ENCODE measurements at places on chromosomes 5 and 9.

- no peak for DNase-seq
Measured at GRCh38 chr5:171478946-171479775, 59.7 kb downstream of the FGF18 start.

DNA sequence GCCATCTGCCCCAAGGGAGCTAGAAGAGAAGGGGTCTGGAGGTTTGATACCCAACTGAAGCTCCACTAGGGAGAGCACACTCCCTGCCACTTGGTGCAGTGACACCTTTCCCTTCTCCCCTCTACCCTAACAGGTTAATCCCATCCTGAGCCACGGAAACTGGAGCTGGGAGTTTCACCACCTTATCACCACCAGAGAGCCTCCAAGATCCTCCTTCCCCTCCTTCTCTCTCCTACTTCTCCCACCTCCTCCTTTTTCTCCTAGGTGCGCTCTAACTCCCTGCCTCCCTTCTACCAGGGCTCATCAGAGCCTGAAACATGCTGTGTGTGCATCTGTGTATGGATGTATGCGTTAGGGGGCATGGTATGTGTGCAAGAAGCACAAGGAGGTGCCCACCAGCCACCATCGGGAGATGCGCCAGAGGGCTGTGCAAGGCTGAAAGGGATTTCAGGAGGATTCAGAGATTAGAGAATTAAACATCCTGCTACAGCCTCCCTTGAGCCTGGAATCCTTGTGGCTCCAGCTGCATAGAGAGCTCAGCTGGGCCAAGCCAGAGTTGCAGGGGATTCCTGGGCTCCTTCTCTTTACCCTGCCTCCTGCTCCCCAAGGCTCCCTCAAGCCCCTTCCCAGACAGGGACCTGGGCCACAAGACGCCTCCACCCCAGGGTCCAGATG, 89.8 kb downstream of the PCDH1 start:
- DNase-seq = no peak

GRCh38 chr5:63648376-63648775, 313.9 kb downstream of the HTR1A start:
- DNase-seq = no peak

- no peak for DNase-seq
Measured at GRCh38 chr5:94784536-94785505, 166.4 kb downstream of the SLF1 start.

- DNase-seq = peak; percentile 4
Measured at GRCh38 chr9:85142968-85143367, 473.4 kb downstream of the NTRK2 start.

DNA sequence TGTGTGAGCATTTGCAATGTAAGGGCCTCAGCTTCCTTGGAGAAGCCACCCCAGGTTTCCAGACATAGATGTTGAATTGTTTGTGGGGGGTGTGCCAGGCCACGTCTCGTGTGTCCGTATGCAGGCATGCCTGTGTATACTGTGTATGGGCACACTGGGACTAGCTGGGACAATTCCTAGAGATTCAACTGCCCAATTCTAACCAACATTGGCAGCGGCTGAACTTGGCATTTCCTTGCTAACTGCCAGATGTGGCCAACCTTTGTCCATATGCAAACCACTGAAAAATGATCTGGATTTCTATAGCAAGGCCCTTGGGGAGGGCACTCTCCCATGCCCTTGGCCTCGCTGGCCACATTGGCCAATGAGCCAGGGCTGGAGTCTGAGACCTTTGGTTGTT, 50.3 kb downstream of the SAR1B start:
- DNase-seq = no peak

DNA sequence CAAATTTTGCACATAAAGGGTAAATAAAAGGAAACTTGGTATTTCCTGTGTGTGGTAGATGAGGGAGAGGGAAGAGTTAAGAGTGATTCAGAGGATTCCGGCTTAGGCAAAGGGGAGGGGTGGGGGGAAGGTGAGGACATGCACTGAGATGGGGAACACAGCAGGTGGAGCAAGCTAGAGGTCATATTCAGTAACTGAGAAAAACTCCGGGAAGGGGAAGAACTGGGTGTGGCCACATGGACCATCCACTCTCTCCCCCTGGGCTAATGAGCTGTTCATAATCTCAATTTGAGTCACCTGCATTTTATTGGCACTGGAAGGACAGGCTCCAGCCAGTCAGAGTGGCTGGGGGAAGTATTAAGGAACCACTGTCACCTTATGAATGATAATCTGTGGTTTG, 45.1 kb upstream of the UGCG start:
- no peak for DNase-seq

- peak; percentile 74 for DNase-seq
Measured at GRCh38 chr5:78648359-78649210, at the start of gene LHFPL2. TSS of gene LHFPL2 (minus strand) at chr5:78648772. CDS start at chr5:78510213, 138,559 bp downstream.

GRCh38 chr5:174734571-174735497, 10.5 kb downstream of the MSX2 start:
- DNase-seq = no peak

DNA sequence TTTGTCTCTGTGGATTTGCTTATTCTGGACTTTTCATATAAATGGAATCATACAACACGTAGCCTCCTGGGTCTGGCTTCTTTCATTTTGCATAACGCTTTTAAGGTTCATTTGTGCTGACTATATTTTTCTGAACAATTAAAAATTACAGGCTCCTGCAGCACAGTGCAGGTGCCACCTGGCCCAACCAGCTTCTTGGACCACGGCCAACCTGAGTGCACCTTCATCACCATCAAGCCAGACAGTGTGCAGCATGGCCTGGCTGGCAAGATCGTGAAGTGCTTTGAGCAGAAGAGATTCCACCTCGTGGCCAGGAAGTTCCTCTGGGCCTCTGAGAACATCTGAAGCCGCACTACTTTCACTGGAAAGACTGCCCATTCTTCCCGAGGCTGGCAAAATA, 53.5 kb upstream of the COL15A1 start:
- peak; percentile 95 for DNase-seq

- no peak for DNase-seq
Measured at GRCh38 chr5:68918306-68918705, 175.5 kb upstream of the SLC30A5 start.

- peak; percentile 27 for DNase-seq
Measured at GRCh38 chr5:65482296-65482735, 596 bp upstream of the ADAMTS6 start.

GRCh38 chr9:106432631-106433030, 430.3 kb upstream of the ZNF462 start:
- no peak for DNase-seq

DNA sequence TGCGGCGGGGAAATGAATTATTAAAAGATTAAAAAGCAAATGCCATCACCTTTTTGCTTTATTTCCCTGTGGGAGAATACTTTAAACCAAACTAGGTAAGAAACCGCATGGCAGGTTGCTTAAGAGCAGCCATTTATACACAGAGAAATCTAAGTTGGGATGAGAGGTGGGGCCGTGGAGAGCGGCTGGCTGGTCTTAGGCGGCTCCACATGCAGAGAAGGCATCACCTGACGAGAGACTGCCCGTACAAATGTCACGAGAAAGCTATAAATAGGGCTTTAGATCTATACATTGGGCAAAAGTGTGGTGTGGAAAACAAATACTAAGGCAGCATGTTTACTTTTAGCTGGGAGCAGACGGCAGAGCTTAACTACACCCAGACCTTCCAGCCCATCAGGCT, 39.4 kb downstream of the MED27 start:
- no peak for DNase-seq

DNA sequence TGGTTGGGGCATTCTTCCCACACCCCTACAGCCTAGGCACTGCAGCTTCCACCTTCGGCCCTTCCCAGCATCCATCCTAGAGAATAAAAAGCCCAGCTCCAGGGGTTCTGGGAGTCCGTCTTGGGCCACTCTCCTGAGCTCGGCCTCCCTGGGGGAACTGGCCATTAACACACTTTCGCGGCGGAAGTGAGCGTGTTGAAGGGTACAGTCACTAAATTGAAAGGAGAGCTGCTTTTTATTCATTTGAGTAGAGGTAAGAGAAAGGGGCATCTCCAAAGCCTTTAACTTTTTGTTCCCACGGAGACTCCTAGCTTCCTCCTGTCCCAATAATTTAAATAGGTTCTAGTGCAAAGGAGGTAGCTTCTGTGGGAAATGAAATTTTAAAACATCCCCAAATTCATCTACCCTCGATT, 31.0 kb upstream of the NFIB start:
- no peak for DNase-seq

GRCh38 chr5:66515209-66515608, 81.0 kb upstream of the MAST4 start:
- DNase-seq = no peak

DNA sequence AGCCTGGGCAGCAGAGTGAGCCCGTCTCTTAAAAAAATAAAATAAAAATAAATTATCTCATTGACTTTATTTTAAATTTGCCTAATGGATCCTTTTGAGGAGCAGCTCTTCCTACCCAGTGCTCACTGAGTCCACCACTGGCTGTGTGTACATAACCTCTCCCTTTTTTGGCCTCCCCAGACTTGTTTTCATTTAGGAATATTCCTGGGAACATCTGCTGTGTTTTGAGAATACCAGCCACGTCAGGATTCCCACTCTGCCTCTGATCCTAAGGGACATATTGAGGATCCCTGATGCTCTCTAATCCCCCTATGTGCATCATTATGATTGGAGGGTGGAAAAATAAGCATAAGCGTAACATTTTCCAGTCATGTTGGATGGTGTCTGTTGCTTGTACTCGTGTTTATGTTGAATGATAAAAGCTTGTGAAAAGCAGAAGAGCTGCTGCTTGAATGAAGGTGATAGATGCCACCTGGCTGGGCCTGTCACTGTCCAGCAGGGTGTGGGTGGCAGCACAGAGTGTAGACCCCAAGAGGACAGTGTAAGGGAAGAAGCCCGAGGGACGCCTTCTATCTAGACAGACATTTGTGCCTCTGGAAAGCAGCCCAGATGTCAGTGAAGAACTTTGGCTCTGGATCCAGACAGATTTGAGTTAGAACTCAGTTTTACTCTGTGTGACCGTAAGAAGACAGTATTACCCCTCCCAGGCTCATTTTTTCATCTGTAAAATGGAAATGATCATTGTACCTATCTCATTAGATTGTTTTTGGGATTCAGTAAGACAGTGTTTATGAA, 15.4 kb downstream of the KCNN2 start:
- DNase-seq = no peak

- no peak for DNase-seq
Measured at GRCh38 chr5:76576996-76577395, 46.2 kb downstream of the F2RL2 start.

DNA sequence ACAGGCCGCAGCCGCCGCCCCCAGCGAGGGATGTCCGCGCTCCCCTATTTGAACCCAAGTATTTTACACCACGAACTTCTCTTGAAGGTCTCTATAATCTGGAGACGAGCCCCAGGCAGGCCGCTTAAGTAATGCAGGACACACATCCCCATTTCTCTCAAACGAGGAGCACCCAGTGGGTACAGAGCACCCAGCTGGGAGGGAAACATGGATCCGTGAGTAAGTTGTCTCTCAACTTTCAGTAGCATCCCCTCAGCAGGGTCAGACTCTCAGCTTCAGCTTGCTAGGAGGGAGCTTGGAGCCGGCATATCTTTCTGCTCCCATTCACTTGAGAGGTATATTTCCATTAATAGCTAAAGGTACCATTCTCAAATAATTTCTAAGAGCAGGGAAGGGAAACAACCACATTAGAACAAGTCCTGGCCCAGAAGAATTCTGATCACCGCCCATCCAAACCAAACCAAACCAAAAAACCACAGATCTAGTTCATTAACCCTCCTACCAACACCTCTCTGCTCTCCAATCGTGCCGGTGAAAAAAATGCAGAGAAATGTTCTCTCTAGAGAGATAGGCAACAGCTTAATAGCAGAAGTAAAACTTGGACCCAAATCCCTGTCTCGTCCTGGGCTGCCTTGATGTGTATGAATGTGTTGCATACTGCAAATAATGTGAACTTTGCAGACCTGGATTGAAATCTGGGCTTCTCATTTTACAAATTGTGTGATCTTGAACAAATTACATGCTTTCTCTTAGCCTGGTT, 910 bp downstream of the TDRD7 start:
- DNase-seq = peak; percentile 47

- no peak for DNase-seq
Measured at GRCh38 chr9:70392189-70392588, 22.3 kb downstream of the KLF9 start.

GRCh38 chr9:116585204-116585603, 101.9 kb upstream of the TRIM32 start:
- no peak for DNase-seq

- DNase-seq = no peak
Measured at GRCh38 chr5:307794-308579, 13.5 kb upstream of the AHRR start.

DNA sequence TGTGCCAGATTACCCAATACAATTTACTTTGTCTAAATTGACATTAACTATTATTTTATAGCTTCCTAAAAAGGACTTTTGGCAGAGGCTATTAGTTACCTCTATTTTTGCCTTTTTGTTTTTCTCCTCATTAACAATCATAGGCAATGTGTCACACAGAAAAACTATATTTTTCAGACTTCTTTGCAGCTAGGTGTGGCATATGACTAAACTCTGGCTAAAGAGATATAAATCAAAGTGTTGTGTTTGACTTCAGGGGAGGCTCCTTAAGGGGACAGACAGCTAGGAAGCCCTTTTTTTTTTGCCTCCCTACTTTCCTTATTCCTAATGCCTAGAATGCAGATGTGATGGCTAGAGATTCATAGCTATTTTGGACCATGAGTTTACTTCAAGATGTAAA, 19.7 kb upstream of the GCNT4 start:
- DNase-seq = no peak

GRCh38 chr5:31577438-31577837, 45.3 kb downstream of the C5orf22 start:
- no peak for DNase-seq

DNA sequence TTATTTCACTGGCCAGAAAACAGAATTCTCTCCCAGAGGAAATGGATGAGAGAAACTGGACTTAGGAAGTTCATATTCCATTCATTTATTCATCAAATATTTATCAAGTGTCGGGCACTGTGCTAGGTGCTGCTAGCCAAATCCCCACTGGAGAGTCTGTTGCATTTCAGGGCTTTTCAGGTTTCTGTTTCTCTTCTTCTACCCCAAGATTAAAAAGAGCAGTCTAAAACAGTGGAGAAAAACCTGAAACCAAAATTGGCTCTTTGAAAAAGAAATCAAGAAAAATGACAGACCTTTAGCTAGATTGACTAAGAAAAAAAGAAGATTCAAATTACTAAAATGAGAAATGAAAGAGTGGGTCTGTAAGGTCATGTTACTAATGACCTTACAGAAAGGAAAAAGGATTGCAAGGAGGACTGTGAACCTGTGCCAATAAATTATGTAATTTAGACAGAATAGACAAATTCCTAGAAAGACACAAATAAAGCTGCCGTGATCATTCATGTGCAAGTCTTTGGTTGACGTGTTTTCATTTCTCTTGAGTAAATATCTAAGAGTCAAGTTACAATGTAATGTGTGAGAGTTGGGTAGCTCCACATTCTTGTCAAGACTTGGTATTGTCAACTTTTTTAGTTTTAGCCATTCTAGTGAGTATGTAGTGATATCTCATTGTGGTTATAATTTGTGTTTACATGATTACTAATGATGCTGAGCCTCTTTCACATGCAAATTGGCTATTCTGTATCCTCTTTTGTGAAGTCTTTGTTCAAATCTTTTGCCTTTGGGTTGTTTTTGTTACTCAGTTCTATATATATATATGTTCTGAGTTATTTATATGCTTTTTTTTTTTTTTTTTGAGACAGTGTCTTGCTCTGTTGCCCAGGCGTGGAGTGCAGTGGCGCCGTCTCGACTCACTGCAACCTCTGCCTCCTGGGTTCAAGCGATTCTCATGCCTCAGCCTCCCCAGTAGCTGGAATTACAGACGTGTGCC, 23.7 kb downstream of the SNX30 start:
- DNase-seq = no peak
